ENCODE measurements at places on chromosomes 2 and 18.
A peak's percentile ranks its signal among the peaks of the same experiment; 100 is the strongest.

GRCh38 chr18:9685615-9685890, 22.5 kb upstream of the RAB31 start:
- no peak for DNase-seq

DNA sequence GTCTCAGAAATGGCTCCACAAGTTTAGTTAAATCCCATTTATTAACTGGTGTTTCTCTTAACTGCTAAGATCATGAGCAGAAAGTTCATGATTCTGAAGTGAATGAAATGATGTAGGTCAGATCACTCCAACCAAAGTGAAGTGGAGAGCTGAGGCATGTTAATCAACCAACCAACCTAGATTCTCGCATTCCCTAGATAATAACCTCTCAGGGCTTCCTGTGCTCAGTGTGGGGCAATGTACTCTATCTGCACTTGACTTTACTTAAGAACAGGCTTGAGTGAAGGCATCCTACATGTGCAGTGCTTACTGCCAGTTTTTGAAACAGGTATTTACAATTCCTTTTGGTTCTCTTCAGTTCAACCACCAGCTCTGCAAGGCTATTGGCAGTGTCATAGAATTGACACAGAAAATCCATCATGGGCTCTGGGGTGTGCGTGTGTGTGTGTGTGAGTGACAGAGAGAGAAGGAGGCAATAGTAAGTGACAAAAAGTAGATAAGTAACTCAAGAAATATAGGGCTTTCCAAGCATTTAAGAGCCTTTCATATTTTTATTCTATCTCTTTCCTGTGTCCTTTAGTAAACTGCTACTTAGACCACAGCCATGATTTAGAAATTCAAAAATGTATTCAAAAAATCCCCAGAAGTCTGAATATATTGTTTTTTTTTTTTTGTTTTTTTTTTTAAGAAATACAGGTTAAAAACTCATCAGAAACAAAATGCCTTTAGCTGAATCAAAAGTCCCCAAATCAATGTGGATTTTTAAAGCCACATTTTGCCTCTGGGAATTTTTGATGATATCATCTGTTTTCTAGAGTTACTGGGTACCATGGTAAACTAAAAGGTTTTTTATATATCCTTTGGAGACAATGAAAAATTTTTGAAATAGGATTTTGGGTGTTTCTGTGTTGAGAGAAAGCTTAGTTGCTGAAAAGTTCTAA, 28.6 kb downstream of the DOCK10 start:
- DNase-seq, result no peak

- DNase-seq, result no peak
These were observed 147.0 kb downstream of the NEDD4L start for GRCh38 chr18:58190842-58191530.

DNA sequence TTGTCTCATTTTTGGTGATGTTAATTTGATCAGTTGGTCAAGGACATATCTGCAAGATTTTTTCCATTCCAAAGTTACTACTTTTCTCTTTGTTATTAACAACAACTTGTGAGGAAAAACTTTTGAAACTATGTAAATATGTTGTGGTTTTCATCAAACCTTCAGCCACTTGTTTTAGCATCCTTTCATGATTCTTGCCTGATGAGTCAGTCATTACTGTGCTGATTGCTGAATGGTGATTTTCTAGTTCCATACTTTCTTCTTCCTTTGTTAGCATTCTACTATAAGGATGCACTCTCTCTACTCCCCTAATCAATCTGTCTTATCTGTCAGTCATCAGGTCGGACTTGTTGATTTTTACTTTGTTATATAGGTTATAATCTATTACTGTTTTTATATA, 10.9 kb downstream of the TMEM87B start:
- no peak for DNase-seq

DNA sequence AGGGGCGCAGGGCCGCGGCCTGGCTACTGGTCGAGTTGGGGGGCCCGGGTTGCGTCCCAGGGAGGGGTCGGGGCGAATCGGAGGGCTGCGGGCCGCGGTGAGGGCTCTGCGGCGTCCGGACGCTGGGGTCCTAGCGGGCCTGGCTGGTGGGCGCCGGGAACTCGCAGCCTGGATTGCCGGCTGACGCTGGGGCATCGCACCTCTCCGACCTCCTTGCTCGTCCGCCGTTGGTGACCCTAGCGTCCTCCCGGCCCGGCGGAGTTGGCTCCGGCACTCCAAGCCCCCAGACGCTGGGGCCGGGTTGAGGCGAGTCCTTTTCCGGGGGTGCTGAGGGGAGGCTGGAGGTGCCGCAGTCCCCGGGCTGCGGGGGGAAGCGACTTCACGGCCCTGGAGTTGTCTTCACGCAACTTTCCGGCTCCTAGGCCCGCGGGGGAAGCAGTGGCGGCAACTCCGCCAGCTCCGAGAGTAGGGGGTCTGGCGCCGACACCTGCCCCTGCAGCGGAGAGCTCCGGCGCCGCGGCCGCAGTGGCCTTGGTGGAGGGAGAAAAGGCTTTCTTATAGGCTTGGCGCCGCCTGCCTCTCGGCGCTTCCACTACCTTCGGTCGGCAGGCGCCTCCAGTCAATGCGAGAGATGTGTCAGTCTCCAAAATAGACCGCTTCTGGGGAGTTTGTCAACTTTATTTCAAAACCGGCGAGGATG, 70.3 kb downstream of the HAUS1 start:
- peak; percentile 59 for DNase-seq

GRCh38 chr2:158413581-158413980, 43.0 kb downstream of the CCDC148 start:
- no peak for DNase-seq

DNA sequence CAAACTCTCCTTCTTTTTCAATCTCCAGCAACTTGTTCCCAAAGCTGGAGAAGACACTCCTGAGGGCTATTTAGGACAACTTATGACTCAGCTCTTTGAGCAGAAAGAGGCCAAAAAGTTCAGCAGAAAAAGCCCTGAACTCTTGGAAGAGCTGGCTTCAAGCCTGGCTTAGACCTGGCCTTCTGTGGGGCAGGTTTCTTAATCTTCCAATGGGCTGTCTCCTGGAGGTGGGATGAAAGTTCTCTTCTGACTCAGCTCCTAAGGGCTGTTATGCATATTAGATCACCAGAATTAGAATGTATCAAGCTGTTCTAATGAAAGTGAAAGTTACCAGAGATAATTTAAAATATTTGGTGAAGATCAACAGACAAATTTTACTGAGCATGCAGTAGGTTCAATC, 129.4 kb downstream of the RAD51AP2 start:
- DNase-seq, result no peak

DNA sequence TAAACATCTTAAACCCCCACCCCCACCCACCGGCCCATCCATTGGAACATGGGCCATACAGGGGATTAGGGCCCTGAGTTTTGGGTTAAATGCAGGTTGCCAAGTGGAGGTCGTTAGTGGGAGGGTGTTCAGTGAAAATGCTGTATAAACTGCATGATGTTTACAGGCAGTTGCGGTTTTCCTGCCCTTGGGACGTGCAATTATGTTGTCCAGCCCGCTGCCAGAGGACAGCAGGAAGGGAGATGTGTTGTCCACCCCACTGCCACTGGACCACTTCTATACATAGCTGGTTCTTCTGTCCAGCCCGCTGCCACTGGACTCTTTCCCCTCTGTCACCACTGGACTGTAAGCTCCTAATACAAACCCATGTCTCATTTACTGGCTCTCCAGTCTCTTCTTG, 2.7 kb upstream of the LAPTM4A start:
- no peak for DNase-seq

GRCh38 chr2:44543773-44544725, 182.3 kb downstream of the CAMKMT start:
- DNase-seq, result no peak

GRCh38 chr2:128307595-128307994, 11.1 kb downstream of the HS6ST1 start:
- DNase-seq, result no peak

GRCh38 chr18:78724214-78724914, 255.3 kb upstream of the SALL3 start:
- DNase-seq, result no peak

- DNase-seq, result no peak
These were observed 35.6 kb downstream of the TWIST2 start for GRCh38 chr2:238883421-238883901.

GRCh38 chr2:231613663-231614558, 21.2 kb downstream of the TEX44 start:
- peak; percentile 93 for DNase-seq

- no peak for DNase-seq
These were observed 75.7 kb downstream of the MBOAT2 start for GRCh38 chr2:8927510-8928455.

DNA sequence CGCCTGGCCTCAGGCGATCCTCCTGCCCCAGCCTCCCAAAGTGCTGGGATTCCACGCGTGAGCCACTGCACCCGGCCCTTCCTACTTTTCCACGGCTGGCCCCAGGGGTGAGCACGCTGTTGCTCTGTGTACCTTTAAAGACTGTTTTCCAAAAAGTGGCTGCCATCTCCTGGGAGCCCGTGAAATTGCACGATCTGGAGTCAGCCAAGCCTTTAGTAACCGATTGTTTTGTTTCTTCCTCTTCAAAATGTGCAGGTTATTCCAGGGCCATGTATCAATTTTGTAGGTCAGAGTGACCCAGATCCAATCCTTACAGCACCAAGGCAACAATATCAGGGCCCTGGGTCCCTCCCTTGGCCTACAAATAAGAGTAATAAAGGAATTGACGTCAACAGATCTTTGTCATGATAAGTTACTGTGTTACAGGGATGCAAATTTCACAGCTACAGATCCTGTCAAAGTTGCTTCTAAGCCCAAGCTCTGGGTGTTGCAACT, 135.6 kb upstream of the ZNF236 start:
- peak; percentile 8 for DNase-seq

GRCh38 chr2:11977766-11978524, 231.5 kb downstream of the LPIN1 start:
- DNase-seq, result no peak

- DNase-seq, result peak; percentile 75
These were observed 756 bp upstream of the OST4 start for GRCh38 chr2:27071990-27072830.

- no peak for DNase-seq
These were observed 13.0 kb downstream of the INHBB start for GRCh38 chr2:120358734-120359465.

DNA sequence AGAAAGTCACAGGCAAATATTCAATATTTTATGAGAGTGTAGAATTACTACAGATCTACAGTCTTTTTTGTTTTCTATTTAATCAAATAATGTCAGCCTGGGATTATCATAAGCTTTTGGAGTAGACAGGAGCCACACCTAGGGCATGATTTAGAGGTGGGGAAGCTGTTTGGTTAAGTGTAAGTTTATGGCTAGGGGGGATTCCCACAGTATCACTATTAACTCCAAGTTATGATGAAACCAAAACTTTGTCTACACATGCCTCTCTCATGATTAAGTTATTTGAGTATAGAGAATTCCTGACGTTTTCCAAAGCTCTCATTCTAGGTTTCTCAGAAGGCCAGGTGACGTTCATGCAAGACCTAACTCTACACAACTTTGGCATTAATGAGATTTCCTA, 2.1 kb downstream of the SERPINB10 start:
- no peak for DNase-seq

GRCh38 chr18:51614967-51615571, 417.6 kb upstream of the MEX3C start:
- DNase-seq, result no peak

GRCh38 chr2:190877436-190877835, 3.2 kb upstream of the GLS start:
- no peak for DNase-seq

- no peak for DNase-seq
These were observed 64.9 kb downstream of the GALR1 start for GRCh38 chr18:77314511-77314910.

DNA sequence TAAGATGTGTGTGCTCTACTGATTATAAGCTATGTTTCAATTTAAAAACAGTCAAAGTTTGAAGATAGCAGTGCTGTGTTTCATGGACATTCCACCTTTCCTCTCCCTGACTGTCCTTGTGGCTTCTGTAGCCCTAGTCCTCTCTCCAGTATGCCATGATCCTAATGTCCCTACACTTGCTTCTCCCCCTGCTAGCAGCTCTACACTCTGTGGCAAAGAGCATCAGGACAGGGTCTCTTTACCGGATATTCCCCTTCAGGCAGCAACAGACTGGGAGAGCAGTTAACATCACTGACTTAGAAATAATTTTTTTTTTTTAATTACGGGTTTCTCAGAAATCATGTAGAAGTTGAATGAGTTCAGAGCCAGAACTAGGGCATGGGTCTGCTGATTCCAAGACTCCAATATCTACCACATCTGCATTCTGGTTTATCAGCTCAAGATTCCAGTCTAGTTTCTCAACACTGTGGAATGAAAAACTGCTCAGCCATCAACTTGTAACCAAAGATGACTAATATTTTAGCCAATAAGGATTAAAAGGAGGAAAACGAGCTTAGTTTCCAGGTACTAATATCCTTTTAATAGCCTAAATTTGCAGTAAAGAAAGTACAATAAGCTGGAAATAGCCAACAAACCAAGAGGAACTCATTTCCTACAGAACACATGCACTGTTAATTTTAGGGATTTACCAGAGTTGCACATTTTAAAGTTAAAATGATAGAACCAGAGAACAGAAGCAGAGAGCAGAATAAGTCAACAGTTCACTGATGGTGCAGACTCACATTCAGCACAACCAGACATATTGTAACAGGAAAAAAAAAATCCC, 45.2 kb downstream of the TMEM131 start:
- DNase-seq, result no peak

GRCh38 chr18:68417826-68418225, 297.1 kb downstream of the TMX3 start:
- no peak for DNase-seq

- DNase-seq, result no peak
These were observed 439.1 kb downstream of the TGIF1 start for GRCh38 chr18:3889121-3889520.

- no peak for DNase-seq
These were observed 17.8 kb downstream of the ARHGAP15 start for GRCh38 chr2:143146815-143147530.

DNA sequence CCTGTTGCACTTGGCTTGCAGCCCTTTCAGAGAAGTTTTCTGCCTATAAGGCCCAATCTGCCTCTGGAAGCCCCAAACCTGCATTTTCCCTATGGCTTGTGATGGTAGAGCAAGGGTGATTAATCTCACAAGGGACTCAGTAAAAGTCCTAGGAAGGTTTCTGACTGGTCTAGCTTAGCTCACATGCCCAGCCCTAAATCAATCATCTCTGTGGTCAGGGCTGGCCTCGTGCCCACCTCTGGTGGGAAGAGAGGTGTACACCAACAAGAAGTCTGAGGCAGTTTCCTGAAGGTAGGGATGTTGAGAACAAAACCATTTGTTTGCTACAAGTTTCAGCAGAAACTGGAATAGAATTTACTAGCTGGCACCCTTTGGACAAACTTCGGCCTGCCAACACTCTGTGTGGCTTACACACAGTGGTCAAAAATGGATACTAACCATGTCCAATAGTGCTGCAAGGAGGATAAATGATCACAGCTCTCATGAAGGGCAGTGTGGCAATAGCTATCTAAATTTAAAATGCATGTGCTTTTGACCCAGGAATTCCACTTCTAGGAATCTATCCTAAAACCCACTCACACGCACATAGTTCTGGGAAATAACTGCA, 96.4 kb downstream of the EN1 start:
- DNase-seq, result no peak

GRCh38 chr2:48943436-48943835, 187.9 kb upstream of the LHCGR start:
- DNase-seq, result no peak

- no peak for DNase-seq
These were observed 228.3 kb downstream of the DYSF start for GRCh38 chr2:71681626-71682025.
